ENCODE measurements at places on chromosomes 11 and 22.

DNA sequence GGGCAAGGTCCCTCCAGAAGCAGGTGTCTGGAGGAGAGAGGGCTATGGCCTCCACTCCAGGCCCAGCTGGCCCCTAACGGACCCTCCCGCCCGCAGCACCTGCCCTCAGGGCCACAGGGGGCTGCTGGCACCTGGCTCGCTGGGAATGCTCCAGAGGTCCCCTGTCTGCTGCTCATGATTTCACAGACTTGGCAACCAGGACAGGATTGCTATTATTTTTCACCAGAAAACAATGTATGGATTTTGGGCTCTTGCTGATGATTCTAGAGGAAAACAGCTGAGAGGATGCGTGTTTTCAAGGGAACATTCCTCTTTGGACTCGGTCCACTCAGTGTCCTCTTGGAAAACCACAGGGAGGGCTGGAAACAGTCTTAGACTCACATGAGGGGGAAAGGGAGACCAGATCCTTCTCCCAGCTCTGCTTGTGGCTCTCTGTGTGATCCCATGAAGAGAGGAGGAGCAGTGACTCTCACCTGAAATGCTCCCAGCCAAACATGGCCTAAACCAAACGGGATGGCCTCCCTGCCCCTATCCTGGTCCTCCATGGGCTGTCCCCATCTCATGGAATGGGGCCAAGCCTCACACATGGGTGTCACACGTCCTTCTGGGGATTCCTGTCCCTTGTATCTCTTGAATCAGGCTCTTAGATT lies 15.8 kb downstream of the MYEOV start:
- DNase-seq = no peak

DNA sequence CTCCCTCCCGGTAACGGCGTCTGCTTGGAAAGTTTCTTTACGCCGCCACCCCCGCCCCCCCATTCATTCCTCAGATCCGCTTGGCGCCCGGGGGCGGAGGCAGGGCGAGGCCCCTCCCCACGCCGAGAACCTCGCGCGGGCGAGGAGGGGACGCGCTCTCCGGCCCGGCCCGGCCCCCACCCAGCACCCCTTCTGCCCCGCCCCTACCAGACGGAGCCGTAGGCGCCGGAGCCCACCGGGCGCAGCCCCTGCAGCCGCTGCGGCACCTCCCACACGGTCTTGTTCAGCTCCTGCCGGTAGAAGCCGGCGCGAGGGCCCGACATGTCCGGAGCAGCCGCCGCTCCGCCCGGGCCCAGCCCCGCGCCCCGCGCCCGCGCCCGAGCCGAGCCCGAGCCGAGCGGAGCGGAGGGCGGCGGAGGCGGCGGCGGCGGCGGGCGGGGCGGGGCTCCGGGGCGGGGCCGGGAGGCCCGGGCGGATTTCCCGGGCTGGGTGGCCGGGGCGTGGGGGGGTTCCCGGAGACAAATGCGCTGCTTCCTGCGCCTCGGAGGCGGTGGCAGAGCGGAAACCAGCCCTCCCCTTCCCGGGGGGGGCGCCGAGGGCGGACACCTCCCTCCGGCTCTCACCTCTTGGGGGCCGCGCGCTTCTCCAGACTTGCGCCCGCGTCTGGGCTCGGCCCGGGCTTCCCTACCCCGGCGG lies at the start of gene MAPK11:
Gene MAPK11 (minus strand): TSS at position 411 of the 696 bp plus-strand sequence. CDS start 88 bp downstream, at position 323.
- DNase-seq = peak; percentile 88

GRCh38 chr22:45642986-45643385 lies 28.6 kb upstream of the ATXN10 start:
- DNase-seq = no peak

DNA sequence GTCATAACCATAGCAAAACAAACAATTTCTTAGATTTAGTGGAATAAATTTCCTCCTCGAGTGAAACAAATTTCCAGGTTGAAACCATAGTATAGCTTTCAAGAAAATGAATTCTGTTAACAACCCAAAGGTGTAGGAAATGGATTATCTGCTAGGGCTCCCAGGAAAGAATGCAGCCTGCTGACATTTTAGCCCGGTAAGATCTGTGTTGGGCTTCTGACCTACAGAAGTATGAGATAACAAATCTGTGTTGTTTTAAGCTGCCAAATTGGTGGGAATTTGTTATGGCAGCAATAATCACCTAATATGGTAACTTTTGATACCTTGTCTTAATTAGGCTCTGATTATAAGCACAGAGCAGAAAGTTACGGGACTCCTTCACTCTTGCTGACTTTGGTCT lies 32.0 kb upstream of the OR6M1 start:
- no peak for DNase-seq

DNA sequence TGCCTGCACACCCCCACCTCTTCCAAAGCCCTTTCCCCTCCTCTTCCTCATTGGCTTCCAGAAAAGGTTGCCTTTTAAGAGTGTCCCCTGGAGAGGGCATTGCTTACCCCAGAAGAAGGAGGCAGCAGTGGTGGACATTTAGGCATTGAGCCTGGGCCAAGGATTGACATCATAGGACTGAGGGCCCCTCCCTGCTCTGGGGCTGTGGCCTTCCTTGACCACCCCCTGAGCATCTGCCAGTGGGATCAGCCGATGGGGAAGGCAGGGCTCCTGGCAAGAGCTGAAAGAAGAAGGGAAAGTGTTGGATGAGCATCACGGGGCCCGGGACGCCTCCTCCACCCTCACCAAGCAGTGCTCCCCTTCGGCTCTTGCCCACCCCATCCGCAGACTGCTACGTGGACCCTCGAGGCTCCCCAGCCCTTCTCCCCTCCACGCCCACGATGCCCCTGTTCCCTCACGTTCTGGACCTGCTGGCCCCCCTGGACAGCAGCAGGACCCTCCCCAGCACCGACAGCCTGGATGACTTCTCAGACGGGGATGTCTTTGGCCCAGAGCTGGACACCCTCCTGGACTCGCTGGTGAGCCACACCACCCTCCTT lies 37.4 kb downstream of the ZC3H7B start:
- no peak for DNase-seq

DNA sequence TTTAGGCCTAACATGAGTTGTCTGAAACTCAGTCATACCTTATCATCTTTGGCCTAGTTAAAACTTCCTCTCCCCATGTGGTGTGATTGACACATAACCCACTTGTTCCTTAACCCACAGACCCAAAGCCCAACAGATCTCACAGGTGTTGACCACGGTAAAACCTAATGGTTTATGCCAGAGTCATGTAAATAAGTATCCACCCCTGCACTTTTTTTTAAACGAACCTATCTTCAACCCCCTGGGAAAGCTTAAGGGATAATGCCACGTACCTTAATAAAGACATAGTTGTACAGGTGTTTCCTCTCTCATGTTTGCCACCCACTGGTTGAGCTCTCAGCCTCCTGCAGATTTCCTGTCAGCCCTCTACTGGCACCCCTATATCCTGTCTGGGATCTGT lies 709.3 kb upstream of the CCDC179 start:
- peak; percentile 8 for DNase-seq

GRCh38 chr22:42769574-42770447 lies 49.1 kb upstream of the A4GALT start:
- DNase-seq = no peak

GRCh38 chr11:59801160-59801706 lies 9.3 kb downstream of the MRPL16 start:
- no peak for DNase-seq

- peak; percentile 28 for DNase-seq
These were observed 1.3 kb downstream of the PARVB start for GRCh38 chr22:44025171-44026065.

- DNase-seq = peak; percentile 8
These were observed 739 bp downstream of the ZMAT5 start for GRCh38 chr22:29765905-29766631.

- peak; percentile 60 for DNase-seq
These were observed 87.8 kb downstream of the CACNA1I start for GRCh38 chr22:39658367-39658766.

DNA sequence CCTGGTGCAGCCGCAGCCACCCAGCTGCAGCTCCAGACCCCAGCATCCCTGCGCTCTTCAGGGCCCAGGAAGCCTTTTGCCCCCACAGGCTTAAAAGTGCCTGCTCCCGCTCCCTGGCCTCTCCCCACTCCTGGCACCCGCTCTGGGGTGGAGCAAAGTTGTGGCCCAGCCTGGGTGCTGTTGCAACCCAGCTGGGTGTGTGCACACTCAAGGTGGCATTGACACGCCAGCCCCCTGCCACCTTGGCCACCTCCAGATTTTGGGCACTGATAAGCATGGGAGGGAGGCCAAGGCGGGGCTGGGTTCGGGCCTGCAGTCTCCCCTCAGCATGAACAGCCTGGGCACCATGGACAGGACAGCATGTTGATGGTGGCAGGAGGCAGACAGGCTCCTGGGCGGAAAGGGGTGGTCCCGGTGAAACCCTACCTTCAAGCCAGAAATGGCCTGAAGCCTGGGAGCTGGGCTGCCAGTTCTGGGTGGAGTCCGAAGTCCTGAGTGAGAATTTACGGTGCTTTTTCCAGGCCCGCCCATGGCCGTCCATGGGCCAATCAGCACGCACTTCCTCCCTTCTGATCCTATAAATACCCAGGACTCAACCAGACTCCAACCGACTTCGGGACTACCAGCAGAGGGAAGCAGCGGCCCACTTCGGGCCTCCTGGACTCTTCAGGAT lies 23.6 kb upstream of the RNASEH2C start:
- DNase-seq = no peak

DNA sequence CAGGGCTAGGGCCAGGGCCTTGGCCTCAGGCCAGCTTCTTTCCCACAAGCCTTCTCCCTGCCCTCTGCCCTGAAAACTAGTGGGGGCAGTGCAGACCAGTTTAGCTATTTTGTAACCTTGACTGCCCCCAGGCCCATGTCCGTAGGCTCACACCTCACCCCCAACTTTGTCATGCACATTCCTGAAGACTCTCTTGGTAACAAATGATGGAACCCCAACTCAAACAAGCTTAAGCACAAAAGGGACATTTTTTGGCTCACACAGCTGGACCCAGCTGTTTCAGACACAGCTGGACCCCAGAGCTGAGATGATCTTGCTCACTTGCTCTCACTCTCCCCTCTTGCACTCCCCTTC lies 46.6 kb downstream of the KCNQ1OT1 start:
- no peak for DNase-seq

DNA sequence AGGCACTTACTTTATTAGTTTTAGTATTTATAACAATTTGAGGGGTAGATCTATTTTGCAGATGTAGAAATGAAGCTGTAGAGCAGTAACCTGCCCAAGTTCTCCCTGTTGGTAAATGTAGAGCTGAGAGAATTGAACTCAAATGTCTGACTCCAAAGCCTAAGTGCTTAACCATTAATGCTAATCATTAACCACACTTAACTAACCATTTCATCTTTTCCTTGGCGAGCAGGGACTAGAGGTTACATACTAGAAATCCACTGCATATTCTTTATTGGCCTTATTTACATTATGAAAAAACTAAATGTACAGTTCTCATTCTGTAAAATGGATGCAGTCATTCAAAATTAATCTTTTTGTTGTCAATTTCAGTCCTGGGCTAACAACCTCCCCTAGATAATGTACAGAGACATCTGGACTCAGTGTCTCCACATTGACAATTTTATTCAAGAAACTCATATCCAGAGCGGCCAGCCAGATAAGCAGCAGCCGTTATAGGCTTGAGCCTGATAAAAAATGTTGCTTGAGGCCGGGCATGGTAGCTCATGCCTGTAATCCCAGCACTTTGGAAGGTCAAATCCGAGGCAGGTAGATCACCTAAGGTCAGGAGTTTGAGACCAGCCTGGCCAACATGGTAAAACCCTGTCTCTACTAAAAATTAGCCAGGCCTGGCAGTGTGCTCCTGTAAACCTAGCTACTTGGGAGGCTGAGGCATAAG lies 76.7 kb upstream of the PICALM start:
- DNase-seq = no peak

DNA sequence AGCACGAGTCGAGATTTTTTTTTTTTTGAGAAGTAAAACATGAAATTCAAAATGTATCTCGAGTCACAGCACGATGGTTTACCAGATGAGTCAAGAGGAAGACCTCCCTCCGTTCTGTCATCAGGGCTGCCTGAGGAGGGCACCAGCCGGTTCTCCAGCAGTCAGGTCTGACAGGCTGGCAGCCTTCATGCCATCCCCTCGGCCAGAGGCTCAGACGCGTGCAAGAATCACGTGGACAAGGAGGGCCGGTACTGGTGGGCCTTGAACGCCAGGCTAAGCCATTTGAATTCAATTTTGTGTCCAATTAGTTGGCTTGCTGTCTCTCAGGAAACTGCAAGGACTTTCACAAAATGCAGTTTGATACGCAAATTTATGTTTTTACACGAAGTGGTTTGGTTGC lies 1412.2 kb downstream of the BRD1 start:
- DNase-seq = no peak

DNA sequence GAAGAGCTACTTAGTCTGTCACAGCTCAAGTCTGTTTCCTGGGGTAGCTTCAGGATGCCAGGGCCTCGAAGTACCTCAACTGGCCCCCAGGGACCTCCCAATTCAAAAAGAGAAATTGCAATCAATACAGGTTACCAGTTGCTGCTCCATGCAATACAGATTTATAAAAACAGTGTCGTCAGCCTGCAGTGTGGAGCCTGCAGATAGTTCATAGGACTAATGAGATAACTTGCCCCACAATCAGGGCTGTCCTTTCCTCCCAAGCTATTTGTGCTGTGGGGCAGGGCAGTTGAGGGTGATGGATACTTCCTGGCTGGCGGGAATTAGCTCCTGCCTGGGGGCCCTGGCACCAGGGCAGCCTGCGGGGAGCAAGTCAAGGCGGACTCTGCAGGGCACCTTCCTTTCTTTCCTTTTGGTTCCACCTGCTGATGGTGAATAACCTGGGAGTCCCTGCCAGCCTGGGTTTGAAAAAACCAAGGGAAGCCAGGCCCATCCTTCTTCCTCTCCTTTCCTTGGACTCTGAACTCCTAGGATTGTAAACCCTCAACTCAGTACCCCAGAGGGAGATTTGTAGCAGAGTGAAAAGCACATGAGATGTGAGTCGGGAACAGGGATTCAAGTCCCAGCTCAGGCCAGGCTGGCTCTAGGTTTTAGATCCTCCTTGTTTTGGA lies 216.6 kb downstream of the CEP164 start:
- no peak for DNase-seq

DNA sequence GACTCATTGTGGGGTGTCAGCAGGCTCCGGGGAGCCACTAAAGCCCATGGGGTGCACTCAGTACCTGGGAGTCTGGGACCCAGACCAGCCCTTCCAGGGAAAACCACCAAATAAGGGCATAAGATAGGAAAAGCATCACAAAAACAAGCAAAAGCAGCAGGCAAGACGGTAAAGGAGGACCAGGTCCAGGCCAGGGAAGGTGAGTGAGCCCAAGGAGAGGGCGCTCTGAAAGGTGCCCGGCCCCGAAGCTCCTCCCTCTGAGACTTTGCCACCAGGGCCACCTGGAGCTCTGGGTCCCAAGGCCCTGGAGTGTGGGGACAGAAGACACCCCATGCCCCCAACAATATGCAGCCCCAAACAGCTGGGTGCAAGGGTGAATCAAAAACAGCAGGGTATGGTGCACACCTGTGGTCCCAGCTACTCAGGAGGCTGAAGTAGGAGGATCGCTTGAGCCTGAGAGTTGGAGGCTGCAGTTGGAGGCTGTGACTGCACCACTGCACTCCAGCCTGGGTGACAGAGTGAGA lies 5.2 kb upstream of the IL17REL start:
- DNase-seq = no peak

Measured in CD4-positive, alpha-beta T cell treated with Interleukin-21 for 1 hour (primary cell).